GOT3 (cell line): ENCODE measurements at places on chromosomes 2 and 18.
A peak's percentile ranks its signal among the peaks of the same experiment; 100 is the strongest.

DNA sequence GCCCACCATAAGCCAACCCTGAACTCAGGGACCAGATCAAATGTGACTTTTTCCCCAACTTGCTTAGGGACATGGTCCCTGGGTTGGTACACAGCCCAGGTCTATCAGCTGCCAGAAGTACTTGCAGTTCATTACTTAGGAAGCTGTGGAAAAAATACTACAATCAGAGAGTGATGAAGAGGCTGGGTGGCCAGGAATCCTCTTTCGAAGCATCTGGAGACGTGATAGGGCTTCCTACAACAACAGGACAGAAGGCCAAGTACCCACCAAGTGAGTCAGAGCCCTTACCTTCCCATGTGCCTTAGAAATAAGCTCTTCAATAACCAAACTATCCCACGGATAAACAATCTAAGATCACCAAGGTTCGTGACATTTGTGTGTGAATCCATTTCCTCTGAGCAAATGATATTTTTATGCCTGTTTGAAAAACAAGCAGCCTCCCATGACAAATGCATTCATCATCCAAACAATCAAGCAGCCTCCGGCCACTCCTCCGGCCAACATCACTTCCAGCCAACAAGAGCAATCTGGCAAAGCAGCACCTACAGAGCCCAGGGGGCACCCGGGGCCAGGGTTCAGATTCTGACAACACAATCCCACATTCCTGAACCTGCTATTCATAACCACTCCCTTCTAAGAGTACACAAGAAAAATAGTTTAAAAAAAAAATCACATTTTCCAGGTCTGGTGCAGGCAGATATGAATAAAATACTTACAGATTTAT, 26.4 kb downstream of the TBC1D8 start:
- DNase-seq, result peak; percentile 43

DNA sequence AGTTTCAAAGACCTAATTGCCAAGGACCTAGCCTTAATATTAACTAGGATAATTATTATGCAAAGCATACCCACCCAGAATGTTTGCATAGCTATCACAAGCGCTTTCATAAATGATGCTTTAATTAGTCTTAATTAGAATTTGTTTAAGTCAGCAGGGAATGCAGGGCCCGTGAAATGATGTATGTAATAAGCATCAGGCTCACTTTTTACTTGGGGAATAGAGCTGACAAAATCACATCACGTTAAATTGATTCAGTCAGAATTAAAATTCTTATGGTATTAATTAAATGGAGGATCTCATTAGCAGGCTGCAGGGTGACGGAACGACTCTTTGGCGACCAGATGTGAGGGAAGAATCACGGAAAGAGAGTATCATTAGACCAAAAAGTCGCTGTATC, 264.5 kb downstream of the GPD2 start:
- DNase-seq, result no peak

- no peak for DNase-seq
These were observed 1.0 kb downstream of the ZDBF2 start for GRCh38 chr2:206275312-206276055.

GRCh38 chr2:201233192-201233811, 27.0 kb upstream of the CASP8 start:
- no peak for DNase-seq
